Ascending aorta (tissue), 2 donors: ENCODE measurements at places on chromosomes 4 and X. TPM values are rescaled to one million over a fixed set of nuclear protein-coding genes. Genes with fewer than 3 reads are reported as not detected.

The LONRF3 gene
- total RNA-seq, result 11.0 TPM

- no peak for DNase-seq
Observed at GRCh38 chr4:85965529-85965928, 394.3 kb downstream of the MAPK10 start.

The IL21 gene
- not detected for total RNA-seq

The UGT2B15 gene
- total RNA-seq, result 0.21 TPM

GRCh38 chr4:162943263-162943662 is 223.4 kb downstream of the NAF1 start:
- DNase-seq, result no peak

DNA sequence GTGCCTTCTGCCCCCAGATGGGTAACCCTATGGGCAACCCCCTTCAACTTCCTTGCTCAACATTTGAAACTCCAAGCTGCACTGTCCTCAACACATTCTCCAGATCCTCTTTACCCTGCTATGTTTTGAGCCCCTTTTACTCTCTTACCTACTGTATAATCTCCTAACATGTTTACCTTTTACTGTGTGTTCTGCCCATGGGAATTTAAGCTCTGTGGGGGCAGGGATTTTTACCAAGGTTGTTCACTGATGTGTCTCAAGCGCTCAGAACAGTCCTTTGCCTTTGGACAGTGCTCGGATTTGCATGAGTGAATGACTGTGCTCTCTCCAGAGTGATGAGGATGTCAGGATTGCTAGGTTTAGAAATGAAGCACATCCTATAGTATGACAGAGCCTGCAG is 53.2 kb downstream of the SORBS2 start:
- no peak for DNase-seq

GRCh38 chrX:130343411-130343810 is 3.7 kb downstream of the SLC25A14 start:
- no peak for DNase-seq
